Cardiac muscle cell (in vitro differentiated cells and primary cell): ENCODE measurements at places on chromosomes 12 and 14. TPM values are rescaled to one million over a fixed set of nuclear protein-coding genes. Genes with fewer than 3 reads are reported as not detected.

DNA sequence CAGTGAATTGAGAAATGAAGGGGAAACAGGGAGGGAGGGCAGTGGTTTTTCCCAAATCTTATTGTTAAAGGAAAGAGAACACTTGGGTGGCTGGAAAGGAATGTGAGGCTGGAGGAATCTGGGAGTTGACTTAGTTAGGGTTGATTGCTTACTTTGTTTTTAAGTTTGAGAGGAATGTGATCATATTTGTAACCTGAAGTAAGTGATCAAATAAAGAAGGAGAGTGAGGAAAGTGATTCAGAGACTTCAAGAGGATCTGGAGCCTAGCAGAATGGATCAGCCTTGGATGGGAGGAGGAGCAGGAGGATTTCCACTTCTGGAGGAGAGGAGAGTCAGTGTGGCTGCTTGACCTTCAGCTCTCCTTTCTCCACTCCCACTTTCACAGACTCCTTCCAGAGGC lies 6.0 kb upstream of the LRP6 start:
- H3K27me3 ChIP-seq: no peaks in the 10 kb centered on the region
- H3K27ac ChIP-seq: no peak overlapping the region
- no peaks in the 10 kb centered on the region for H3K36me3 ChIP-seq
- no peak for DNase-seq

- peaks cover 20% of the 10 kb centered on the region for H3K27me3 ChIP-seq
- no peak for DNase-seq
- peak overlapping the region; percentile 30 for H3K4me3 ChIP-seq
- peak overlapping the region; percentile 5 for H3K27ac ChIP-seq
- no peaks in the 10 kb centered on the region for H3K4me1 ChIP-seq
These were observed 45.9 kb downstream of the NOC4L start for GRCh38 chr12:132190012-132190755.

DNA sequence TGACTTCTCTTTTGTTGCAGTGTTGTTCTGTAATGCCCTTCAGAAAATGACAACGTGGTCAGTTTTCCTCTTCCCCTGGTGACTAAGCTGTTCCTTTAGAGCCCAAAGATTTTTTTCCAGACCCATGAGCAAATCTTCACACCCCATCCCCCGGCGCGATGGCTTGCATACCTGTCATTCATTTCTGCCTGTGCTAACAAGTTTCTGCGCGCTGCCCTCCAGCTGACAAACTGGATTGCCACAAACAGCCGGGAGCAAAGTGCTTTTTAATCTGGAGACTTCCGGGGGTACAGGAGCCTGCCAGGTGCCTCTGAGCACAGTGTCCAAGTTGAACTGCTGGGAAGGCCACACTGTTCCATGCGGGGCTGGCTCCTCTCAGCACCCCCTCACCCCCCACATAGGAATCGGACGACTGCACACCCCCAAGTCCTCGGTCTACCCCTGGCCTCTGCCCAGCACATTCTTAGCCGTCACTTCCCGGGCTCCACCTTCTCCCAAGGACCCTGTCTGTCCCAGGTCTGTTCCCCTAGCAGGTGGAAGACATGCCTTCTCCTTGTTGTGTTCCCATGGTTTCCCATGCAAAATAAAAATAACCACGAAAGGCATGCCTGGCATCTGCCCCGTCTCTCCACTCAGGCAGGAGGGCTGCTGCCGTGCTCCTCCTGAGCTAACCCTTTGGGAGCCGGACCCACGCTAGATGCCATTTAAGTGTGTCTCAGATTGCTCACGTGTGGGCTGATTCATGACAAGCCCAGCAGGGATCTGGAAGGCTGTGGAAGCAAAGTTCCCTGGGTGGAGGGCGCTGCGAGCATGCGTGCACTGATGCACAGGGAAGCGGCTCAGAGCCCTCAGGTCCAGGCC lies 14.1 kb downstream of the RILPL1 start:
- peaks cover 20% of the 10 kb centered on the region for H3K4me1 ChIP-seq
- H3K27ac ChIP-seq: peak overlapping the region; percentile 100
- H3K27me3 ChIP-seq: no peaks in the 10 kb centered on the region
- peak; percentile 89 for DNase-seq
- peaks cover 24% of the 10 kb centered on the region for H3K36me3 ChIP-seq

GRCh38 chr12:109910969-109911348 lies 10.9 kb downstream of the TCHP start:
- DNase-seq: peak; percentile 27
- H3K4me1 ChIP-seq: no peaks in the 10 kb centered on the region
- no peaks in the 10 kb centered on the region for H3K27me3 ChIP-seq
- H3K4me3 ChIP-seq: no peak overlapping the region
- H3K27ac ChIP-seq: no peak overlapping the region

DNA sequence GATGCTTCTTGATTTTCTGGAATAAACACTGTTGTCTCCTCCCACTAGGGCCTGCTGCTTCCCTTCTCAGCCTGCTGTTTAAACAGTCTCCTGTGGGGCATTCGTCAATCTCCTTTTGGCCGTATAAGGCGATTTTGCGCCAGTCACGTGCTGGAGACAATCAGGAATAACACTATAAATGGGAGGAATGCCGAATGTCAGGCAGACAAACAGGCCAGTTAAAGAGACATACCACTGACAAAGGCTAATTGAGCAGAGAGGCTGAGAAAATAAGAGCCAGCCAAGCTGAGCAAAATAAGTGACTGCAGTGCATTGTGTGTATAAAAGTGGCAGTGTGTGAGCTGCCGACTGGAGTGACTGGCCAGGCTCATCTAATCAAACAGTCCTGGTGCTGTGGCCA lies 23.3 kb downstream of the DMAC2L start:
- H3K36me3 ChIP-seq: no peaks in the 10 kb centered on the region
- peak overlapping the region; percentile 85 for H3K27ac ChIP-seq
- H3K4me3 ChIP-seq: no peak overlapping the region
- H3K27me3 ChIP-seq: no peaks in the 10 kb centered on the region
- no peaks in the 10 kb centered on the region for H3K4me1 ChIP-seq
- peak; percentile 39 for DNase-seq

The PROX2 gene
- total RNA-seq: not detected in 2 replicates

GRCh38 chr12:100624571-100624970 lies 51.1 kb downstream of the GAS2L3 start:
- no peaks in the 10 kb centered on the region for H3K36me3 ChIP-seq
- no peaks in the 10 kb centered on the region for H3K27me3 ChIP-seq
- H3K27ac ChIP-seq: no peak overlapping the region
- no peaks in the 10 kb centered on the region for H3K4me1 ChIP-seq
- H3K4me3 ChIP-seq: no peak overlapping the region

The KLRG1 gene
- total RNA-seq: 5.6 and 8.5 TPM in 2 replicates

The TUNAR gene
- total RNA-seq: 0.67 and 1.3 TPM in 2 replicates

DNA sequence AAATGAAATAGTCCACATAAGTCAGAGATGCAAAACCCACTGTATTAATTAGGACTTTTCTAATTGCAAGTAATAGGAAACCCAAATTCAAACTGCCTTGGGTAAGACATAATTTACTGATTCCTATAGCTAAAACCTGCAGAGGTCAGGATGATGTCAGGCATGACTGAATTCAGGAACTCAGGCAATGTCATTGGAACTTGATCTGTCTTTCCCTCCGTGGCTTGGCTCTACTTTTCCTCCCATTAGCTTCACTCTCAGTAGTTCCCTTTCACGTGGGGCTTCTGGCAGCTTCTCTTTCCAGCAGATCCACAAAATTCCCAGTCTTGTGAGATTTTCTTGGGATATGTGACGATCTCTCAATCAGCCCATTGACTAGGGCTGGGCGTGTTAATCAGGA lies 2.4 kb upstream of the JDP2 start:
- no peak overlapping the region for H3K27ac ChIP-seq
- no peaks in the 10 kb centered on the region for H3K36me3 ChIP-seq
- peaks cover 26% of the 10 kb centered on the region for H3K4me1 ChIP-seq
- no peak for DNase-seq

The CLEC9A gene
- not detected in 2 replicates for total RNA-seq

DNA sequence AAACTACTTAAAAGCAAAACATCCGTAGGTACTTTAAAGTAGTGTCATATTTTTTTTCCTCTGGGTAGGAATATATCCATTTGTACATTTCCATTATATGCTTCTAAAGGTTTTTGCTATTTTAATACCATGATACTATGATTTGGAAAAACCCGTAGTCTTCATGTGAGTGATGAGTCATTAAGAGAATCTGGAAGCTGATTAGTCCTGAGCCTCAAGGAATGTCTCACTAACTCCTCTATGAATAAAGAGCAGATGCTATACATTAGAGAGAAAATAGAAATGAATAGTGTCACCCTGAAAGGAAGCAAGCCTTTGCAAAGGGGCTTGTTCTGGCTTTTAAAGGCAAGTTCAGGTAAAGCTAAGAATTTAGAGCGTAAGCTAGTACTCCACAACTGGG lies 432.1 kb downstream of the CCDC91 start:
- H3K27ac ChIP-seq: no peak overlapping the region
- no peaks in the 10 kb centered on the region for H3K27me3 ChIP-seq
- H3K4me1 ChIP-seq: no peaks in the 10 kb centered on the region
- DNase-seq: peak; percentile 65
- no peaks in the 10 kb centered on the region for H3K36me3 ChIP-seq

GRCh38 chr12:25970916-25971653 lies 12.6 kb downstream of the RASSF8 start:
- peaks cover 21% of the 10 kb centered on the region for H3K4me1 ChIP-seq
- no peak for DNase-seq
- H3K4me3 ChIP-seq: no peak overlapping the region
- no peaks in the 10 kb centered on the region for H3K36me3 ChIP-seq

The AGAP2 gene
- total RNA-seq: 0.33 and 0.49 TPM in 2 replicates

The SPTB gene
- total RNA-seq: 9.2 and 13.6 TPM in 2 replicates

The SCNN1A gene
- 0.25 and 0.66 TPM in 2 replicates for total RNA-seq

The TAS2R43 gene
- total RNA-seq: 0.53 and 2.7 TPM in 2 replicates

- H3K27me3 ChIP-seq: no peaks in the 10 kb centered on the region
- no peaks in the 10 kb centered on the region for H3K36me3 ChIP-seq
- H3K27ac ChIP-seq: no peak overlapping the region
- H3K4me3 ChIP-seq: no peak overlapping the region
These were observed 219.9 kb downstream of the CHST11 start for GRCh38 chr12:104676636-104677035.

The VRTN gene
- total RNA-seq: 0.39 and 2.7 TPM in 2 replicates

GRCh38 chr14:64758691-64759554 lies 54.7 kb downstream of the PLEKHG3 start:
- no peaks in the 10 kb centered on the region for H3K36me3 ChIP-seq
- peak; percentile 95 for DNase-seq
- no peaks in the 10 kb centered on the region for H3K27me3 ChIP-seq
- H3K4me1 ChIP-seq: peaks cover 36% of the 10 kb centered on the region

The RAD51AP1 gene
- 7.5 and 17.1 TPM in 2 replicates for total RNA-seq

The CFAP251 gene
- total RNA-seq: 1.1 and 3.8 TPM in 2 replicates

- no peak overlapping the region for H3K27ac ChIP-seq
- peaks cover 28% of the 10 kb centered on the region for H3K4me1 ChIP-seq
- H3K27me3 ChIP-seq: no peaks in the 10 kb centered on the region
These were observed 27.4 kb downstream of the TAOK3 start for GRCh38 chr12:118345355-118345754.

DNA sequence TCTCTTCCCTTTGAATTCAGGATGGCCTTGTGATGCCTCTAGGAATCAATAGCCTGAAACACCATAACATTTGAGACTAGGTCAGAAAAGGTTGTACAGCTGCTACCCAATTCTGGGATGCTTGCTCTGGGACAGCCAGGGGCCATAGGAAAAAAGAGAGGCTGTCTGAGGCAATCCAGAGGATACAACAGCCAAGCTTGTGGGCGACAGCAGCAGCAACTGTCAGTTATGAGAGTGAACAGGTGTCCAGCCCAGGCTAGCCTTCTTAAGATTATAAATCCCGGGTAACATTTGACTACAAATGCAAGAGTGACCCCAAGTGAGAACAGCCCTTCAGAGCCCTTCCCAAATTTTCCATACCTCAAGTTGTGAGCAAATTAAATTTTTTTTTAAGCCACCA lies 11.1 kb downstream of the DCN start:
- DNase-seq: peak; percentile 63
- no peak overlapping the region for H3K27ac ChIP-seq
- H3K4me3 ChIP-seq: no peak overlapping the region
- no peaks in the 10 kb centered on the region for H3K36me3 ChIP-seq
- H3K27me3 ChIP-seq: no peaks in the 10 kb centered on the region

The PPP2R5C gene
- total RNA-seq: 53.7 and 84.9 TPM in 2 replicates

The KRT83 gene
- not detected in 2 replicates for total RNA-seq

DNA sequence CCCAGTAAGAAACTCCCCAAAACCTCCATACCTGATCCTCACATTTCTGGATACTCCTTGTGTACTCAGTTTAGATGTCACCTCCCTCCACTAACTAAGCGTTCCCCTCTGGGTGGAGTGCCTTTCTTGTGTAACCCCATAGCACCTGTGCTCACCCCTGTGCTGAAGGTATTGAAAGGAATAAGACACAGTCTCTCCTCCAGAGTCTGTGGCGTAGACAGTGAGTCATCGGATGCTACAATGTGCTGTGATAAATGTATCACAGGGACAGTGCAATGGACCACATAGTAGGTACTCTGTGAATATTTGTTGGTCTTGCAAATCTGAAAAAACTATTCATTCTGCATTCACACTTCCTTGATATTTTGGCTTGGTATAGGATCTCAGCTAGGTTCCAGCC lies 30.8 kb downstream of the TSPAN9 start:
- H3K36me3 ChIP-seq: no peaks in the 10 kb centered on the region
- no peak overlapping the region for H3K4me3 ChIP-seq
- DNase-seq: no peak
- no peak overlapping the region for H3K27ac ChIP-seq
- no peaks in the 10 kb centered on the region for H3K27me3 ChIP-seq

GRCh38 chr12:101004898-101005297 lies 205.1 kb downstream of the SLC5A8 start:
- no peak for DNase-seq
- no peaks in the 10 kb centered on the region for H3K36me3 ChIP-seq
- H3K27ac ChIP-seq: no peak overlapping the region

DNA sequence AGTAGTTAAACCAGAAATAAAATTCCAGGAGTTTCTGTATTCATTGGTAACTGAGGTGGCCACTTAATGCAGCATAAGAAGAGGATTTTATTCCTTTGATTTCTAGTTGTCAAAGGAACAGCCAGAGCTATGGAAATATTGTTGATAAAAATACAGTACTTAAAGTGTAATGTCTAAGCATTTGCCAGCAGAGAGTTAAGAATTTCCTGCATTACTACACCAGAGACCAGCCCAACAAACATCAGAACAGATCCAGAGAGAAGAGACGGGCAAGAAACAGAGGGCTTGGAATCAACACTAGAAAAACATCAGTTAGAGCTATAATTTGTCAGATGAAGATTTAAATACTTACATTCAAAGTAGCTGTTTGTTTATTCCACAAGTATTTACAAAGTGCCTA lies 77.9 kb downstream of the ST8SIA1 start:
- H3K4me1 ChIP-seq: peaks cover 37% of the 10 kb centered on the region
- H3K36me3 ChIP-seq: no peaks in the 10 kb centered on the region
- peak overlapping the region; percentile 62 for H3K27ac ChIP-seq
- DNase-seq: no peak

GRCh38 chr14:91685600-91685999 lies 46.3 kb downstream of the CATSPERB start:
- no peaks in the 10 kb centered on the region for H3K4me1 ChIP-seq
- no peaks in the 10 kb centered on the region for H3K27me3 ChIP-seq
- no peak for DNase-seq
- no peaks in the 10 kb centered on the region for H3K36me3 ChIP-seq
- H3K27ac ChIP-seq: no peak overlapping the region
- no peak overlapping the region for H3K4me3 ChIP-seq

GRCh38 chr12:109879351-109880042 lies 844 bp downstream of the GLTP start:
- peak; percentile 14 for DNase-seq
- H3K4me1 ChIP-seq: peaks cover 20% of the 10 kb centered on the region
- no peaks in the 10 kb centered on the region for H3K36me3 ChIP-seq
- no peak overlapping the region for H3K27ac ChIP-seq
- peaks cover 3% of the 10 kb centered on the region for H3K27me3 ChIP-seq
